ENCODE measurements at places on chromosomes 11 and 22.

- peak; percentile 3 for DNase-seq
Observed at GRCh38 chr11:44403587-44404273, 93.8 kb upstream of the ALX4 start.

DNA sequence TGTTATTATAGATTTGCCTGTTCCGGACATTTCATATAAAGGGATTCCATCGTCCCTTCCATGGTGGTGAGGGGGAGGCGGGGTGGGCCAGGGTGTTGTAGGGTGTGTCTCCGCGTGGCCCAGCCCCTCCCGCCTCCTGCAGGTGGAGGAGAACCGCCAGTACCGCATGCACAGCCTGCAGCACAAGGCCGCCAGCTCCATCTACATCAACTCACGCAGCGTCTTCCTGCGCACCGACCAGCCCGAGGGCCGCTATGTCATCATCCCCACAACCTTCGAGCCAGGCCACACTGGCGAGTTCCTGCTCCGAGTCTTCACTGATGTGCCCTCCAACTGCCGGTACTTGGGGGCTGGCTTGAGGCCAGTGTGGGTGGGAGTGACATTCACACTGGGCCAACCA, 7.5 kb upstream of the MYO7A start:
- no peak for DNase-seq

GRCh38 chr11:75152090-75152489, 1.2 kb downstream of the SLCO2B1 start:
- no peak for DNase-seq

DNA sequence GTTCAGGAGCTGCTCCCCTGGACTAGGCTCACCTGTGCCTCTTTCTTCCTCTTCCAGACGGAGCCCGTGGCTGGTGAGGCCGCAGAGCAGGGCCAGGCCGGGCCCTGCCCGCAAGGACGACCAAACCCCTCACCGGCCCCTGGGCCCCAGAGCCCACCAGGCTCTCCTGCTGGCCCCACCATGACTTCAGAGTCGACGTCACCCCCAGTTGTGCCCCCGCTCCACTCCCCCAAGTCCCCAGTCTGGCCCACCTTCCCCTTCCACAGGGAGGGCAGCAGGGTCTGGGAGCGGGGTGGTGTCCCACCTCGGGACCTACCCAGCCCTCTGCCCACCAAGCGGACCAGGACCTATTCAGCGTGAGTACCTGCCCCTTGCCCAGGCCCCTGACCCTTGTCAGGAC, 11.0 kb downstream of the CSDC2 start:
- DNase-seq, result no peak

DNA sequence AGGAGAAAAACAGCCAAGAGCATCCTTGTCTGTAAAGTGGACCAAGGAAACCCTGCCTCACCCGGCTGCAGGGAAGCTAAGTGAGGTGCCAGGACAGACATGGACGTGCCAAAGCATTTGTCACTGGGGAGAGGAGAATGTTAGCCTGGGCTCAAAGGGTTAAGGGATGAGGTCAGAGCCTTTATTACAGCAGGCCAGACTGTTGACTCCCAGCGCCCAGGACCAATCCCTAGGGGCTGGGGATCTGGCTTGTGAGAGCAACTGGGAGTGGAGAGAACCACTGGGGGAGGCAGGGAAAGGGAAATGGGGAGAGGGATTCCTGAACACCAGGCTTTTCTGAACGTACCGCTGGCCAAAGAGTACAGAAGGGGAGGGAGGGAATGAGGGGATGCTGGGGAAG, 2.6 kb downstream of the CHRM1 start:
- no peak for DNase-seq

- no peak for DNase-seq
Observed at GRCh38 chr22:49055406-49055805, 772.3 kb downstream of the BRD1 start.

Measured in lower leg skin (tissue), 4 donors.